ENCODE measurements at places on chromosomes 13 and 19.

DNA sequence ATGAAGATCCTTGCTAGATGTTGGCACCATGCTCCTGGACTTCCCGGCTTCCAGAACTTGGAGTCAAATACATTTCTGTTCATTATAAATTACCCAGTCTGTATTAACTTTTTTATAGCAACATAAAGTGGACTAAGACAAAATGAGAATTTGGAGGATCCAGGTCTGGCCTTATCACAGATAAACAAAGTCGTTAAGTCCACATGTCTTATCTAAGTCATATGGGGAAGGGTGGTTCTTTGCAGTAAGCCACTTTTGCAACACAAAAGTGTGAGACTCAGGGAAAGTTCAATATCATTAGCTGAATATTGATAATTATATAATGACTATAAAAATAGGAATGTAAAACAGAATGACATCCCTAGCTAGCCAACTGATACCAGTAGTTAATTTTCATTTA is 91.6 kb upstream of the SIAH3 start:
- no peak for DNase-seq

DNA sequence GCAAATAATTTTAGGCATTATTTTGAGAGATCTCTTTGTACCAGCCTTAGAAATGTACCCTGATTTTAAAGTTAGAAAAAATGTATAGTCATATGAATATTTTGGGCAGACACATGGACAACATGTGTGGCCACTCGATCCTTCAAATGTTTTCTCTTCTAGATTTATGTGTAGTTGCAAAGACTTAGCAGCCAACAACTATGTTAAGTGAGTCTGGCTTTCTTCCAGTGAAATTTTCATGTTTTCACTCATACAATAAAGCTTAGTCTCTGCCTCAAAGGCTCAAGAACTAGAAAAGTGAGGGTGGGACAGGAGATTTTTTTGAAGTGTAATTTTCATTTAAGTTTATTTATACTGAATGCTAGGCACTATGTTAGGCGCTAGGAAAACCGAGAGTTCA is 207.7 kb upstream of the DACH1 start:
- no peak for DNase-seq

- DNase-seq: no peak
Measured at GRCh38 chr13:43905435-43906031, 25.8 kb downstream of the LACC1 start.

DNA sequence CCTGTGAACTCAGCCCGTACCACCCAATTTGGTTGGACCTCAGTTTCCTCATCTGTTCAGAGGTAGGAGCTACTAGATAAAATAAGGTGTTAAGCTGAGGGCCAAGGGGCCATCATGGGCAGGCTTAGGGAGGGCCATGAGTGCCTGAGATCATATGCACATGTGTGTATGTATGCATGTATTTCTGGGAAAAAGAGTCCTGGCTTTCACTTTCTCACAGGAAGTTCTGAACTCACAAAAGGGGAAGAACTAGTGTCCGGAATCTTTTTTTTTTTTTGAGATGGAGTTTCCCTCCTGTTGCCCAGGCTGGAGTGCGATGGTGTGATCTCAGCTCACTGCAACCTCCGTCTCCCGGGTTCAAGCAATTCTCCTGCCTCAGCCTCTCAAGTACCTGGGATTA is 18.9 kb downstream of the TGFB1 start:
- DNase-seq: no peak

GRCh38 chr13:112525356-112525945 is 62.5 kb downstream of the TUBGCP3 start:
- DNase-seq: no peak

DNA sequence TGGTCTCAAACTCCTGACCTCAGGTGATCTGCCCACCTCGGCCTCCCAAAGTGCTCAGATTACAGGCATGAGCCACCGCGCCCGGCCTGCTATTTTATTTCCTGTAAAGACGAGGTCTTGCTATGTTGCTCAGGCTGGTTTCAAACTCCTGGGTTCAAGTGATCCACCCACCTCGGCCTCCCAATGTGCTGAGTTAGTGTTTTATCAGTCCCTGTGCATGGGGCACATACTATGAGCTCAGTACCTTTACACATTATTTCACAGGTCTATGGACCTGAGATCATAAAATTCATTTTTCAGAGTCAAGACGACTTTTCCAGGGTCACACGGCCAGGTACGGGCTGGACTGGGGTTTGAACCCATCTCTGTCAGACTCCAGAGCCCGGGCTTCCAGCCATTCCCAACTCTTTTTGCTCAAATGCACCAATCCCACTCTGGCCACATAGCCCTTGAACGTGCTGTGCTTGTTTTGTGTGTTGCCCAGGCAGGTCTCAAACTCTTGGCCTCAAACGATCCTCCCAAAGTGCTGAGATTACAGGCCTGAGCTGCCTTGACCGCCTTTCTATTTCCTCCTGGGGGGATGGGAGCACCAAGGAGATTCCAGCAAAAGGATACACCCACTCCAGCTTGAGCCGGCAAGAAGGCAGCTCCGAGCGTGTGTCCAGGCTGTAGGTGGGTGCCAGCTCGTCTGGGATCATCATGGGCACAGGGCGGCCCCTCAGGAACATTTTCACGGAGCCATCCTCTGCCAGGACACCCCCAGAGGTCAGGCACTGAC is 1.1 kb downstream of the EML2 start:
- DNase-seq: no peak

DNA sequence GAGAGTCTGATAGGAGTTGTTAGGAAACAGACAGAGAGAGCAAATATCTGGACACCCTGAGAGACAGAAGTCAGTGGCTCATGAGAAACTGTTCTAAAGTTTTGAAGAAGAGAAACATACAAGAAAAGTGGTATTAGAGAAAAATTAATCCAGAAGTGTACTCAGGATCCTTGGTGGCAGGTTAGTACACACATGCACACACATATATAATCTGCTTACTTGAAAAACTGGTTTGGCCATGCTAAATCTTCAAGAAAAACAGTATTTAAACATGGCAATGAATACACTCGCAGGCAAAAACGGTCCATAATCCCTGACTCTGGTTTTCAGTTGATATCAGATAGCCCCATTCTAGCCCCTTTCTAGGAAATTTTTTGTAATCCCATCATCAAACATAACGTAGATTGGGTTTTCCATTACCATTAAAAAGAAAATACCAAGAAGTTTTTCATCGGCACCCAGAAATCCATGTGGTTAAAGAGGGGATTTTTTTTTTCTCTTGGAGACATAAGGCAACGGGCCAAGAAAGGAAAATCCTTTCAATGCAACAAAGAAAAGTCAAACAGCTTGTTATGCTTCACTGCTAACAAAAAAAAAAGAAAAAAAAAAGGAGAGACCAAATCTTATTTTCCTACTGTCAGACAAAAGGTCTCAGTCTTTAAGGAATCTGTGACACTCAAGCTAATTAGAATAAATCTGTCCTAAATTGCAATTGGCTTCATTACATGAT is 178.0 kb upstream of the MIR17HG start:
- DNase-seq: no peak

DNA sequence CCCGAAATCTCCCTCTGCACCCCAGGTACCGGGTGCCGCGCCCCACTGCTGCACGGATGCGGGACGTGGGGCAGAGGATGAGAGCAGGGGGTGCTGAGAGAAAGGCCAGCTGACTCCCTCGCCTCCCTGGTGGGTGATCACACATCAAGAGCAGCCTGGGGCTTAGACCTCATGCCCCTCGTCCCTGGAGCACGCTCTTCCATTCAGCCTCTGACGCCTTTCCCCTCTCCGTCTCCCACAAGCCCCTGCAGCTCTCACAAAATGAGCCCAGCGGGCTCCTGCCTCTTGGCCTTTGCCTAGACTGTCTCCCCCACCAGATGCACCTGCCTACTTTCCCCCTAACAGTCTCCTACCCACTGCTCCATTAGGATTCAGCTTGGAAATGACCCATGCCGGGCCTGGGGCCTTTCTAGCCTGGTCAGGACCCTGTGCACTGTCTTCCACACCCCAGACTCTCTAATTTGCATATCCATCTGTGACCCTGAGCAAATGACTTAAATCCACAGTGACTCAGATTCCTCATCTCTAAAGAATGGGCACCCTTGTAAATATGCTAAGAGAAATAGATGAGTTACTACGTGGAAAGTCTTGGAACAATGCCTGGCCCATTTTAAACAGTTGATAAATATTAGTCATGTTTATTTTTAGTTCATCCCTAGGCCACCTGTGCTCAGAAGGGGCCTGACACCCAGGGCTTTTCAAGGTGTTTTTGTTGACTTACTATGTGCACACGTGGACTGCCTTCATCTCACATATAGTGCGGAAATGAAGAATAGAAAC is 582 bp upstream of the PTPRH start:
- DNase-seq: no peak

DNA sequence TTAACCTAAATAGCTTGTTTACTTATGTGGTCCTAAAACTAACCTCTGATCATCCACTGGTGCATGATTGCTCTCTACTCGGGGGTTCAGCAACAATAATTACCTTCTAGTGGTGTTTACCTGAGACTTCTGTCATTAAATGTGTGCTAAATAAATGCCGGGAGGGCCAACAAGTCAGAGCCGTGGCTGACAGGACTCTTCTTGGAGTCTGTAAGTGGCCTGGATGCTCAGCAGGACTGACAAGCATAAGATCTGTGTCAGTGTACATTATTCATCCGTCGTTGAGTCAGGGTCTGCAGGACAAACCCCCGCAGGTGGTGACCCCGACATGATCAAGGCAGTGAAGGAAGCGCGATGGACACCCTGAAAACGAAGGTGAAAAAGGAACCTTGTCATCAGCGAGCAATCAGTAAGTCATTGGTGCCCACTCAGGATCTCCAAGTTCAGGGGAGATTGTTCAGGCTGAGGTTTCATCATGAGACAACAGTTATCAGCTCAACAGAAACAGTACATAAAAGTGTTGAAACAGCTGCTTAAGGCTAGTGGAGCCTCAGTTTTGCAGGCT is 1466.9 kb downstream of the UQCRFS1 start:
- DNase-seq: no peak

DNA sequence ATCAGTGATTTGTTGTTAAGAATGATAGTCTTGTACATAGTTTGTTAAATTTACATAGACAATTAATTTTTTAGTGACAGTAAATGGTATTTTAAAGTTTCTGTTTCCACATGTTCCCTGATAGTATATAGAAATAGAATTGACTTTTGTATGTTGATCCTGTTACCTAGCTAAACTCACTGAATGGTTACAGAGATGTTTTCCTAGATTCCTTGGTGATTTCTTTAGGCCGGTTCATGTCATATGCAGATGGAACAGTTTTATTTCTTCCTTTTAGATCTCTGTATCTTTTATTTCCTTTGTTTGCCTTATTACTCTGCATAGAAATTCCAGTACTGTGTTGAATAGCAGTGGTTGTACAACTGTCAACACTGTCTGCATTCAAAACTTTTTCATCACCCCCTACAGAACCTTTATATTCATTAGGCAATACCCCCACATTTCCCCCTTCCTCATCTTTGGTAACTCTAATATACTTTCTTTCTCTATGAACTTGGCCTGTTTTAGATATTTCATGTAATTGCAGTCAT is 86.3 kb downstream of the NBEA start:
- no peak for DNase-seq

- DNase-seq: no peak
Measured at GRCh38 chr13:32135655-32136054, 104.1 kb downstream of the FRY start.

GRCh38 chr13:71218960-71219359 is 648.0 kb downstream of the DACH1 start:
- no peak for DNase-seq

DNA sequence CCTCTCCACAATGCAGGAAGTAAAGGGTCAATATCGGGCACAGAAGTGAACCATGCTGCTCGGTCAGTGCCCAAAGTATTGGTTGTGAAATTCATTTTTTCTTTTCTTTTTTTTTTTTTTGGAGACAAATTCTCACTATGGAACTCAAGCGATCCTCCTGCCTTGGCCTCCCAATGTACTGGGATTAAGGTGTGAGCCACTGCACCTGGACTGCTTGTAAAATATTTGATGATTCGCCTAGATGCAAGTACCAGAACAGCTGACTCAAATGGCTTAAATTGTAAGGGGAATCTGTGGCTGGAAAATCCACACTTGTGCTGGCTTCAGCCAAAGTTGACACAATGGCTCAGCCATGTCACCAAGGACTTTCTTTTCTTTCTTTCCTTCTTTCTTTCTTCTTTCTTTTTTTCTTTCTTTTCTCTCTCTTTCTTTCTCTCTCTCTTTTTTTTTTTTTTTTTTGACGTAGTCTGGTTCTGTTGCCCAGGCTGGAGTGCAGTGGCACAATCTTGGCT is 43.7 kb downstream of the NUMBL start:
- DNase-seq: no peak

- no peak for DNase-seq
Measured at GRCh38 chr13:49997955-49998354, 1.1 kb downstream of the TRIM13 start.

- DNase-seq: no peak
Measured at GRCh38 chr19:19021115-19021514, 12.2 kb downstream of the SUGP2 start.

- no peak for DNase-seq
Measured at GRCh38 chr19:31612873-31613272, 263.6 kb upstream of the TSHZ3 start.

GRCh38 chr19:14339741-14340140 is 41.5 kb upstream of the ADGRE5 start:
- DNase-seq: no peak

DNA sequence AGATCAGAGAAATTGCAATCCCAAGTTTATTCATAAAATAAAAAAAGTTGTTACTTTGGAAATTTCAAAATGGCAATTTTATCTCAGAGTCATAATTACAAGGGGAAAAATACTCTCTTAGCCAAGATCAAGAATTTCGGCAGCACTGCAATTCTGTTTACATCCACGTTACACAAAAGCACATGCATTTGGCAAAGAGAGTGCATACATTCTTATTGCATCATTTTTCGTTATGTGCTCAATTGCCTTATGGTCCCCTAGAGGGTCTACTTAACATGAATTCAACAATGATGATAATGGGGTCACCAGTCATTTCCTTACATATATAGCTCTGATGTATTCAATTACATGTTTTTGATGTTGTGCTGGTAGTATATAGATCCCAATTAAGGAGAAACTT is 498.0 kb downstream of the DIAPH3 start:
- DNase-seq: no peak

GRCh38 chr13:46077265-46077664 is 24.7 kb upstream of the ZC3H13 start:
- DNase-seq: no peak

GRCh38 chr13:28012896-28013295 is 24.4 kb upstream of the URAD start:
- DNase-seq: no peak

DNA sequence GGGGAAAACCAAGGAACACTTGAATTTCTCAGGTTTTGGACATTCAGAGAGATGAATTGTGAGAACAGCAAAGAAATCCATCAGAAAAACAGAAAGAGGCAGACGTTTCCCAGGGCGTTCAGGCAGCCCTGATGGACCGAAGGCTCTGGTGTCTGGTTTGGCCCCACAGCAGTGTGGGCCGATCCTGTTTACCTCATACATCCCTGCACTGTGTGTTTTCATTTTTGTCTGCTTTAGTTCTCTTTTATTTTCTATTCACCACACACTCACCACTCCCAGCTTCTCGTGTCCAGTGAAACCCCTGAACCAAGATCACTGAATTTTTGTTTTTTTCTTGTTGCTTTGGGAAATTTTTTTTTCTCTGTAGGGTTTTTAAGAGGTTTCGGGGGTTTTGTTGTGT is 11.9 kb upstream of the WDR18 start:
- no peak for DNase-seq

- no peak for DNase-seq
Measured at GRCh38 chr19:15536350-15536749, 28.0 kb downstream of the CYP4F22 start.

GRCh38 chr19:33157906-33158305 is 26.0 kb downstream of the WDR88 start:
- DNase-seq: no peak
